ENCODE measurements at places on chromosomes 7 and 10.
A peak's percentile ranks its signal among the peaks of the same experiment; 100 is the strongest.

DNA sequence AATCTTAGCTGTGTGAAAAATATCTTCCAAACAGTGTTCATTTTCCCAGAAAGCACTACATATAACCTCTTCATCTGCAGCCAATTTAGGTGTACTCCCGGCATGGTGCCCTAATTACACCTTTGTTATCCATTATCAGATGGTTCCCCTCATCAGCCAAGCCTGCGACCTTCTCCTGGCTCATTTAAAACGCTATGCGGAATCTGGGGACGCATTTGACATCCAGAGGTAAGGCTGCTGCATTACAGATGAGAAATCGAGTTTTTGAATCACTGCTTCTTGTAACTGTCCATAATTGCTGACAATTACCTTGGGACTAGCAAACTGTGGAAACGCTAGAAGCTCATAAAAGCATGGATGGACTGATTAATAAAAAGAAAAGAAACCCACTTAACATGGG is 109.5 kb downstream of the PARP12 start:
- no peak for DNase-seq

GRCh38 chr7:2617325-2617905 is 14.4 kb upstream of the TTYH3 start:
- DNase-seq: no peak

GRCh38 chr10:13526948-13527863 is 1.6 kb downstream of the BEND7 start:
- no peak for DNase-seq

- no peak for DNase-seq
Observed at GRCh38 chr10:1408651-1409367, 328.5 kb downstream of the ADARB2 start.

DNA sequence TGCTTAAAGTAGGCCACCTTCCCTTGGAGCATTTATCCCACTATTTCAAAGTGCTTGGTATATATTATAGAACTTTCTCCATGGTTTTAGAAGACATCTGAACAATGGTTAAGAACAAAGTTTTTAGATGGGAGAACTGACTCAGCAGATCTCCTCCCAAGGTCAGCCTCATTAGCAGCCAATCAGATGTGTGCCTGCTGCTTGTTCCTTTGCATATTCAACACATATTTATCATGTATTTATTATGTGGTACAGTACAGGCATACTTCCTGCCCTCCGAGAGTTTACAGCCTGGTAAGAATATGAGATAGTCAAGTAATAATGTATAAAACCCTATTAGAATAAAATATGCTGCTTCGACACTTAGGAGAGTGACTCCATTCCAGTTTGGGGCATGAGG is 120.1 kb upstream of the NRP1 start:
- no peak for DNase-seq

DNA sequence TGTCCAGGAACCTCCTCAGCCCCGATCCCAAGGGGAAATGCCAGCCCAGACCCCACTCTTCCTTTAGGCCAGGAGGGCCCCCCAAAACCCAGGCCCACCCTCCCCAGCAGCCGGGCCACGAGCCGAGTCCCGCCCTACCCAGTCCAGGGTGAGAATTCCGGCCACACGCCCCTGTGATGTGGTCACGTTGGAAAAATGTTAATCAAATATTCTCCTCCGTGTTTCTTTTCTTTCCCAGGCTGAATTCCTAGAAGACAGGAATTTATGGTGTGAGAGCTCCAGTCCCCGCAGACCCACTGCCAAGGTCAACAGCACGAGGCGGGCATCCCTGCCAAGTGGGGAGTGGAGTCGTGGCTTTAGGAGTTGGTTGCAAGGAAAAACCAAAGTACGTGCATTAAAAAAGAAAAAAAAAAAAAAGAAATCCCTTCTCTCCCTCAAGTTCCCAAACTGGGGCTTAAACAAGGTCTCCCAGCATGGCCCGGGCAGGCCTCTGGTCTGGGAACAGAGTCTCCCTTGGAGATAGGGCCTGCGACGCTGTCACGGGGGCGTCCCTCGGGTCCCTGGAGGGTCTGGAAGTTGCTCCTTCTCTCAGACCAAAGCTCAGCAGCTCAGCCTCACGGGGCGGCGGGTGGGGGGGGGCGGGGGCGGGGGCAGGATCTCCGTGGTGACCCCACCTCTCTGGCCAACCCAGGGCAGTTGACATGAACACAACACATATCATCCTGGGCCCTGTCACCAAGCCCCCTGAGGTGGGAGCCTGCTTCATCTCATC is 28.1 kb upstream of the ELN start:
- no peak for DNase-seq

GRCh38 chr7:68146983-68147382 is 1150.3 kb downstream of the TYW1 start:
- DNase-seq: no peak

- DNase-seq: peak; percentile 50
Observed at GRCh38 chr7:100884736-100885439, 4.6 kb downstream of the UFSP1 start.

DNA sequence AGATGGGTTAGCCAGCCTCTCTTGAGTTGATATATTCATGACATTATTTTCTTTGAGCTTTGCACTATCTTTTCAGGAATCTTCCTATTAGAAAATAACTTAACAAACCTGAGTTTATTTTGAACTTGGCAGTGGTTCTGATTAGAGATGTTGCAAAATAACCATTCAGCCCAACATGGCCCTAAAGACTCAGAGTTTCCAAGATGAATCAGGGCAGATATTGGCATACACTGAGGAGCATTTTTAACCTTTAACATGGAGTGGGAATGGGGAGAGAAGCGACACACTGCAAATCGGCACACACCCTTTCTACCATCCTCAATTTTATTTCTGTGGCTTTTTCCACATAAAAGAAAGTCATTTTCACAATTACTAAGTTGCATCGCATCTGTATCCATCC is 190.8 kb downstream of the TRIL start:
- no peak for DNase-seq

GRCh38 chr10:97647556-97647955 is 7.1 kb downstream of the PI4K2A start:
- no peak for DNase-seq

GRCh38 chr7:4009211-4010060 is 672.7 kb upstream of the FOXK1 start:
- no peak for DNase-seq

GRCh38 chr10:103732339-103733044 is 122.9 kb downstream of the SH3PXD2A start:
- DNase-seq: no peak

- no peak for DNase-seq
Observed at GRCh38 chr10:120400601-120401000, 56.4 kb upstream of the PLPP4 start.

DNA sequence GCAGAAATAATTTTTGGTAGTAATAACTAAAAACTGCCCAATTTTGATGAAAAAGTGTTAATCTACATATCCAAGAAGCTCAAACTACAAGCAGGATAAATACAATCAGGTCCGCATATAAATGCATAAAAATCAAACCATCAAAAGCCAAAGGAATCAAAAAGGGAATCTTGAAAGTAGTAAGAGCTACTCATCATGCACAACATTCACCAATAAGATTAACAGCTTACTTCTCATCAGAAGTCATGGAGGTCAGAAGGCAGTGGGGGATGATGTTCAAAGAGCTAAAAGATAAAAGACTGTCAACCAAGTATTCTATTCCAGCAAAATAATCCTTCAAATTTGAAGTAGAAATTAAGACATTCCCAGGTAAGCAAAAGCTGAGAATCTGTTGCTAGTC is 76.4 kb downstream of the CRPPA start:
- no peak for DNase-seq

DNA sequence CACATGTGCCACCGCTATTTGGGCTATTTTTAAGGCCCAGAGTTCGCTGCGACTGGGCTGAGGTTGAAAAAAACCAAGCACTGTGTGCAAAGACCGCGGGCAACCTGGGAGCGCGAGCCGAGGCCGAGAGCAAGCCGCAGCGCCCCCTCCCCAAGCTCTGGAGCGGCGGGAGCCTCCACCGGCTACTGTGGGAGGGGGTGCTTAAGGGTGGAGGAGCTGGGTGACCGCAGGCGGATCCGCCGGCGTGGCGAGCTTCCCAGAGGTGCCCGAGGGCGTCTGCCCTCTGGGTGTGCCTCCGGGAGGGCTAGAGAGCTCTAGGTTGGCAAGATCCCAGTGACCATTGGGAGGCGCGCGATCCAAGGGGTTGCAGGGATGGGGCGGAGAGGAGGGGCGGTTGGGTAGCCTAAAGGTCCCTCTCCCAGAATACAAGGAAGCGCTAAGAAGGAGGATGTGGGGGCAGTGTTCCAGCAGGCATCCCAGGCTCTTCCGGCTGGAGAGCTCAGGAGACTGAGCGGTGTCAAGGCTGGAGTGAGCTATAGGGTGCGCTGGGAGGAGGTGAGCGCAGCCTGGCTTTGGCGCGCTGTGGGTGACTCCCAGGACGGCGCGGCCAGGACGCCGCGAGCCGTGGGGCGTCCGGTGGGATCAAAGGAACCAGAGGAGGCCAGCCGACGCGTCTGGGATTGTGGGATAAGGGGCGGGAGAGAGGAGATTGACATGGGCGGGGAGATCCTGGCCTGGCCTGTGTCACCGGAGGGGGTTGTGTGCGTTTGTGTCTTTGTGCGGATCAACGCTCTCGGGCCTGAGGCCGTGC is 8.0 kb downstream of the DLX5 start:
- no peak for DNase-seq

- no peak for DNase-seq
Observed at GRCh38 chr10:15703151-15703880, 16.4 kb downstream of the ITGA8 start.

DNA sequence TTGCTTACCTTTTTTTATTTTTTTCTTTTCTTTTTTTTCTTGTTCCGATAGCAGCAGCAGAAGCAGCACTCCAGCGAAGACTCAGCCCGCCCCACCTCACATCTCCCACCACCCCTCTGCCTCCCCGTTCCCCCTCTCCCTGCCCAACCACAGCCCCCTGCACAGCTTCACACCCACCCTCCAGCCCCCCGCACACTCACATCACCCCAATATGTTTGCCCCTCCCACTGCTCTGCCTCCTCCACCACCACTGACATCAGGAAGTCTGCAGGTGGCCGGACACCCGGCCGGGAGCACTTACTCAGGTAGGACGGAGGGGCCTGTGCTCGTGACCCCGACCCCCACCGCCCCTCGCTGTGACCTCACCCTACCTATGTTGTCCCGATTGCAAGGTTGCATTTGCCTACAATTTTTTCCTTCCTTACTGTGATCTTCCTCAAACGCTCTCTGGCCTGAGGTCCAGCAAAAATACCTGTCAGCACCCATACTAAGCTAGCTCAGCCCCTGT is 367.2 kb upstream of the GALNT17 start:
- no peak for DNase-seq

Measured in CD4-positive, alpha-beta T cell treated with Interleukin-17A for 4 hours (primary cell).